B cell (primary cell): ENCODE measurements at places on chromosomes 3 and 15. TPM values are rescaled to one million over a fixed set of nuclear protein-coding genes. Genes with fewer than 3 reads are reported as not detected.

MRPS25 gene
- total RNA-seq: 105 and 108 TPM in 2 replicates

DPPA2 gene
- not detected in 2 replicates for total RNA-seq

CA12 gene
- total RNA-seq: not detected in 2 replicates

PRR20G gene
- total RNA-seq: not detected in 2 replicates

ECE2 gene
- not detected in 2 replicates for total RNA-seq

LRTM1 gene
- total RNA-seq: not detected in 2 replicates

SPRED1 gene
- 1.2 and 2.1 TPM in 2 replicates for total RNA-seq

KLF15 gene
- 0.83 and 2.2 TPM in 2 replicates for total RNA-seq

C3orf33 gene
- total RNA-seq: 1.7 and 1.8 TPM in 2 replicates

BTLA gene
- 91.6 and 101 TPM in 2 replicates for total RNA-seq

NRG4 gene
- total RNA-seq: 0.37 TPM in 1 of 2 replicates, not detected in the other

WDR76 gene
- total RNA-seq: 10.9 and 12.7 TPM in 2 replicates

PLA2G4E gene
- total RNA-seq: not detected in 2 replicates

IL12A gene
- total RNA-seq: 4.3 and 6.1 TPM in 2 replicates

ROPN1 gene
- not detected in 2 replicates for total RNA-seq

OR4F6 gene
- not detected in 2 replicates for total RNA-seq

TRH gene
- total RNA-seq: not detected in 2 replicates

COL6A5 gene
- not detected in 2 replicates for total RNA-seq

DNA sequence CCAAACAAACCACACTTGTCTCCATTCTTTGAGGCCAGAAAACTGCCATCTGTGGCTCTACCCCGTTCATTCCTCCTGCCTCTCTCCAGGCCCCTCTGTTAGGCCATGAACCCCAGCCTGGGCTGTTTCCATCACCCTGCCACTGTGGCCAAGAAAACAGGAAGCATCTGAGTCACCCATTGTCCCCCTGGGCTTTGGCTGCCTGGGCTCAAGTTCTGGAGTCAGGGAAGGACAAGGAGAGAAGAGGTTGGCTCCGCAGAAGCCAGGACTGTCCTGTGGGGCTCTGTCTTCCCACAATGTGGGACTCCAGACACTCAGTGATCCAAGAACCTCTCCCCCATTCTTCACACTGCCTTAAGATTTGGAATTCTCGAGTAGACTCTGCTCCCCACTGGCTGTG is 14.8 kb upstream of the LCTL start:
- DNase-seq: no peak

DNA sequence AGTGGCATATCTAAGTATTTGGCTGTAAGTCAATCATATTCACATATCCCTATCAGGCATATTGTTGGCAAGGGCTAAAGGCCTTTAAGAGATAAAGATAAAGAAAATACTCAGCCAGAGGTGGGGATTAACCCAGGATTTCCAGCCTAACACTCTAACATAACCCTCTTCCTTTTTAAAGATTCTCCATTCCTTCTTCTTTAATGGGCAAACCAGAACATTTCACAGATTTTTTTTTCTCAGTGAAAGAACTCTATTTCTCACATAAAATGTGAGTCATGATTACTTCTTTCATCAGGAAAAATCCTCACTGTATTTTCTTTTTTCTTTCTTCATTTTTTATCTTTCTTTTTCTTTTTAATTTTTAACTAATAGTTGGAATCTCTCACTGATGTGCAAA is 200.4 kb downstream of the NR1D2 start:
- DNase-seq: no peak

- no peak for DNase-seq
These were observed 404.4 kb upstream of the PROK2 start for GRCh38 chr3:72189339-72189738.

GRCh38 chr15:99618941-99619411 is 53.2 kb downstream of the MEF2A start:
- no peak for DNase-seq

- no peak for DNase-seq
These were observed 36.3 kb upstream of the RAB6B start for GRCh38 chr3:133932009-133932408.

GRCh38 chr15:40892447-40893012 is 1.7 kb upstream of the VPS18 start:
- DNase-seq: no peak

GRCh38 chr15:70196372-70197316 is 98.9 kb upstream of the TLE3 start:
- DNase-seq: peak; percentile 86

GRCh38 chr3:176690083-176690869 is 507.0 kb downstream of the TBL1XR1 start:
- DNase-seq: no peak

DNA sequence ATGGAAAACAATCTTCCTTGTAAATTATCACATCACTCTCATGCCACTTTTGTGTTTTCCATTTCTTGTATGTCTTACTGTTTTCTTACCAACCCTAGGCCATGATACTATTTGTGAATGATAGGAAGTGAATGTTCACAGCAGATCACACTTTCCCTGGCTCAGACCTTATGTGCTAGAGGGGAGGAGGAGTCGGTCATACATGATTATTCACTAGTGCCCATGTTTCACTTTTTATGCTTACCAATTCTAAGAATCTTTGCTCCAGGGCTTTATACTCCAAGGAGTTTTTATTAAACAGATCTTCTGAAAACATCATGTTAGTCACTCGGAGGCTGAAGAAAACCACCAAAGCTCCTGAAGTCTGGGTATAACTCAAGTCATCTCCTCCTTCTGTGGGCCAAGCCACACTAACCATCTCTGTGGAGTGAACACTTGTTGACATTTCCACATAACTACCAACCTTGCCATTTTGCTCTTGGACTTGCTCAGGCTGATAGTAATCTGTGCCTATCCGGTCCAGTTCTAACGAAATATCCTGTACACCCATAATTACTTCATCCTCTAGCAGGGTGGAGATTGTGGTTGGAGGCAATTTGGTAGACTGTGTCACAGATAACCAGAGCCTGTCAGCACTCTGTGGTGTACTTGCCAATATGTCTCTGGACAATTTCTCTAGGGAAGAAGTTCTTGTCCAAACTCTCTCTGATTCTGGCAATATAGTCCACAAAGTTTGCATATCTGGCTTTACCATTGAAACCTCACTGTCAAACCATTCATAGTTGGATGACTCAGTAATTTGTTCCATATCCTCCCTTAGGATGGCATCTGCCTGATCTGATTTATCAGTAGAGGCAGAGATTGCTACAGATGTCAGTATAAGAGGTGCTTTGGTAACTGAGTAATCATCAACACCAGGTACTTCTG is 76.8 kb downstream of the IMPG2 start:
- no peak for DNase-seq

- DNase-seq: no peak
These were observed 420.2 kb downstream of the SI start for GRCh38 chr3:164658125-164658524.

DNA sequence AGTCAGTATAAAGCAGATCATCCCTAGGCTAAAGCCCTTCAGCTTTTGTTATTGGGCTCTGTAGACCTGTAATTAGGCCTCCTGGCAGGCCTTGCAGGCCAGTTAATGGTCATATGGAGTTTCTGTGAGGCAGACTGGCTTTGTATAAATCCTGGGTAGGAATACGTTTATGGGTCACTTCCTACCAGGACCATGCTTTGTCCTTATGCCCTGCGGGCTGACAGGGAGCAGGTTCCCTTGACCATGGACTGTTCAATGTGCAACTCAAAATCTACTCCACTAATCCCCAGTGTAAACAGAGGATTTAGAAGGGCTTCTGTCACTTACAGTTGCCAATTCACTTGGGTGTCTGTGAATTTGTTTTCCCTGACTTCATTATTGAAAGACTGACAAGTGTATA is 202.7 kb upstream of the MLF1 start:
- DNase-seq: no peak

GRCh38 chr15:70533931-70534742 is 229.2 kb downstream of the UACA start:
- no peak for DNase-seq

GRCh38 chr3:193344486-193344885 is 34.1 kb downstream of the ATP13A5 start:
- no peak for DNase-seq

- no peak for DNase-seq
These were observed 27.3 kb downstream of the NEO1 start for GRCh38 chr15:73079565-73079964.

DNA sequence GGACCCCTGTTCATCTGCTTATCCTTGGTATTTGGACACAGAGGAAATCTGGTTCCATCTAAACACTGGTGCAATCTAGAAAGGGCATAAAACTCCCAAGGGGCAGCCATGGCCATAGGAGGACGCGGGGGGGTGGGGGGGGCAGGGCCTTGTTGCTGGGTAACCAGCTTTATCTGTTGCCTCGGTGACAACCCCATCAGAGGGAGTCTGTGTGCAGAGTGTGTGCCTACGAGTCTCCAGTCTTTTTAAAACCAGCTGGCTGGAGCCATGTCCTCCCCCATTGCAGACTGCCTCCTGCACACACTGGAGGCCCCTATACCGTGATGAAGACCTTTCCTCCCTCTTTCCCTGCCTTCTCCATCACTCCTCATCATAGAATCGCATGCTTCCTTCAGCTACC is 26.4 kb upstream of the CORO2B start:
- DNase-seq: no peak

DNA sequence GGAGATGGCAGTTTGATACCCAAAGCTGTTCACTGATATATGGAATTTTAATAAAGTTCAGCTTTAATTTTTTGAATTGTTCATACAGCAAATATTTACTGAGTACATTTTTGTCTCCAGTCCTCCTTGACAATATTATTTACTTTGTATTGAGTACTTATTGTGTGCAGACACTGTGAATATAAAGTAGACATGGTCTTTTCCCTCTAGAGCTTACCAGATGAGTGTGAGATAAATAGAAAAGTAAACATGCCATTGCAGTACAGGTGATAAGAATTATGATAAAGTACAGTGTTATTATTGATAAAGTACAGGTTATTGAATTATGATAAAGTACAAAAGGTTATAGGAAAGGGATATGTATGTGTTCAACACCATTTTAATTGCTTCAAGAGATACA is 2.1 kb downstream of the UBA5 start:
- DNase-seq: no peak

- DNase-seq: no peak
These were observed 31.7 kb upstream of the IP6K2 start for GRCh38 chr3:48748754-48749153.

DNA sequence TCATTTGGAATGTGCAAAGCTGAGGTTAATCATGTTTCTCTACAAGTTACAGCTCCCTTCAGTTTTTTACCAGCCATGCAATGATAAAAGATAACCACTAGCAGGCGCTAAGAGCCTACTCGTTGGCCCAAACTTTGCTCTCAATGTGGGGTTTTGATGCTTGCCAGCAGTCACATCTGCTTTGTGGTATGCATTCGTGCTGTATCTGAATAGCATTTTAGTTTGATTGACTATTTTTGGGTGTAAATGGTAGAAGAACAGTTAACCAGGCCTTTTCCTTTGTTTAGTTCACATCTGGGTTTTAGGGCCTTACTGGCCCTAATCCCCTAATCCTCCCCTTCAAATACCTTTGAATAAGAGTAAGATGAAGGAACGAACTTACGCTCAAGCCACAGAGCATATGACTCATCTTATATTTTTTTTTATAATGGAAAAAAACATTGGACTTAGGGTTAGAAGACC is 4.4 kb upstream of the CLDN11 start:
- DNase-seq: peak; percentile 65

GRCh38 chr15:92130906-92131305 is 262.8 kb upstream of the ST8SIA2 start:
- no peak for DNase-seq

GRCh38 chr15:80066912-80067311 is 7.4 kb downstream of the ZFAND6 start:
- no peak for DNase-seq

DNA sequence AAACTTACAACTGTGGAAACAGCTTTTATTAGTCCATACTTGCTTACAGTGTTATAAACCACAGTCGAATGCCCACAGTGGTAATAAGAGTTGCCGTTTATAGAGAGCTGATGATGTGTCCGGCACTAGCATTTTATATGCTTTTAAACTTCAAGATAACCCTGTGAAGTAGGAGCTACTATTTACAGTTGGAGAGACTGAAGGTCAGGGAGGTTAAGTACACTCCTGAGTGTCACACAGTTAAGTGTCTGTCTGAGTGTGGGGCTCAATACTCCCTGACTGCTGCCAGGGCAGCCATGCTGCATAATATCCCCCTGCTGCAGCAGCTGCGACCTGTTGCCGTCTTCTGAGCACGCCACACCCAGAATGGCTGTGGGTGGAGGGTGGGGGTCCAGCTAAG is 89.9 kb upstream of the TNFAIP8L3 start:
- DNase-seq: no peak

DNA sequence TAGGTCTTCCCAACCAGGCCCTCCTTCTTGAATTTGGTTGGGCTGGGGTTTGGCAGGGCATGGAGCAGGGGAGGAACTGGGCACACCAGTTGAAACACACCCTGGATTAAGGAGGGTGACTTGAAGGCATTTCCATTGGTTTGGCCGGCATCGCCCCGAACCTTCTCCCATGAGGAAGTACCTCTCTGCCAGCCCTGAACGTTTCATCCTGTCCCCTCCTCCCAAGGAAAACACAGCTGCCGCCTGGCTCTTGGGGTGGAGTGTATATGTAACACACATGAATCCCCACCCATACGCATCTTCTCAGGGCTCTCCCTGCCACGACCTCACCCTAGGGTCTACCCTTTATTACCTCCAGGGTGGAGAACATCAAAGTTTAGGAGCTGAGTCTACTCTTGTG is 14.6 kb downstream of the UBAP1L start:
- DNase-seq: no peak

- no peak for DNase-seq
These were observed 157.0 kb downstream of the CHST2 start for GRCh38 chr3:143276592-143276991.

- DNase-seq: no peak
These were observed 36.2 kb downstream of the NUDT16 start for GRCh38 chr3:131417751-131418150.

- DNase-seq: no peak
These were observed 157.4 kb upstream of the LRTM1 start for GRCh38 chr3:55085231-55085630.

- DNase-seq: peak; percentile 51
These were observed 79.4 kb upstream of the ATP11B start for GRCh38 chr3:182713743-182714517.

GRCh38 chr3:30510596-30510995 is 95.8 kb upstream of the TGFBR2 start:
- no peak for DNase-seq

DNA sequence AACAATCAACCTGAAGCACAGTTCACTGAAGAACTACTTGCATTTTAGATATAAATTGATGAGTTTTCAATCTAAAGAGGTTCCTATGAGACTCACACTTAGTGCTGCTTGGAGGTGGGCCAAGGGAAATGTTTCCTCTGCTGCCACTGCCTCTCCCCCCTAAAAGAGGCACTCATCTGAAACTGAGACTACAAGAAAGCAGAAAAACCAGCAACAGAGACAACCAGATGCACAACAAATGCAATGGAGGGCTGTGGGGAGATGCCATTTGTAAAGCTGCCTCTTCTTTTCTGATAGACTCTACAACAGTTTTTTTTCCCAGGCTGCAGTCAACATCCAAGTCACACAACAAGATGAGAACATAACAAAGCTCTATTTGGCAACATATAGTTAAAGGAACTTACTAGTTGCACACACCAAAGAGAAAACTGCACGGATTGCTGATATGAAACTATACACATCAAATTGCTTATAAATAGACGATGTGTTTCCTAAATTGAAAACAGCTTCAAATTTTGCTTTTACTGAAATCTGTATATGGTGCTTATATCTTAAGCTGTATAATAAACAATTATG is 11.0 kb downstream of the TSPAN3 start:
- DNase-seq: peak; percentile 27

GRCh38 chr3:187665764-187666402 is 4.3 kb downstream of the SST start:
- DNase-seq: no peak
